Type B pancreatic cell (in vitro differentiated cells): ENCODE measurements at places on chromosomes 2 and 18. TPM values are rescaled to one million over a fixed set of nuclear protein-coding genes. Genes with fewer than 3 reads are reported as not detected.

Gene TEKT4
- 0.34 TPM in 1 of 2 replicates, not detected in the other for total RNA-seq

Gene POMC
- 0.87 and 1.5 TPM in 2 replicates for total RNA-seq

Gene FAHD2A
- 23.4 and 39.2 TPM in 2 replicates for total RNA-seq

Gene HADHA
- 125 and 137 TPM in 2 replicates for total RNA-seq

DNA sequence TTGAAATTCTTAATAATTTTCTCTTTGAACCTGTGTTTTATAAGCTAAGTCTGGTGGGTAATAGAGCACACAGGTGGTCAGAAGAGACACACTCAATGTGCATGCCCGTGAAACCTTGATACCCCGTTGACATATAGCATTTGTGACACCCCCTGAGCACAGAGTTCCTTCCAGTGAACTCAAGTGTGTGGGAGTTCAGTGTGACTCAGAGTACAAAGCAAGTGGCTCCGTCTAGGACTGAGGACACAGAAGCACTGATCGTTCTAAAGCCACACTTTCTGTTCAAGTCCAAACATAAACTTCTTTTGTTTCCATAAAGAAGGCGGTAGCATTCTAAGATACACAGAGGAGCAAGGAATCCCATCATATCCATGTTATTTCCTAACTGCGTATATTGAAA lies 523.6 kb downstream of the PID1 start:
- DNase-seq: no peak

GRCh38 chr2:231334981-231335380 lies 60.5 kb upstream of the B3GNT7 start:
- no peak for DNase-seq

GRCh38 chr2:185862657-185863398 lies 124.2 kb downstream of the FSIP2 start:
- DNase-seq: no peak

DNA sequence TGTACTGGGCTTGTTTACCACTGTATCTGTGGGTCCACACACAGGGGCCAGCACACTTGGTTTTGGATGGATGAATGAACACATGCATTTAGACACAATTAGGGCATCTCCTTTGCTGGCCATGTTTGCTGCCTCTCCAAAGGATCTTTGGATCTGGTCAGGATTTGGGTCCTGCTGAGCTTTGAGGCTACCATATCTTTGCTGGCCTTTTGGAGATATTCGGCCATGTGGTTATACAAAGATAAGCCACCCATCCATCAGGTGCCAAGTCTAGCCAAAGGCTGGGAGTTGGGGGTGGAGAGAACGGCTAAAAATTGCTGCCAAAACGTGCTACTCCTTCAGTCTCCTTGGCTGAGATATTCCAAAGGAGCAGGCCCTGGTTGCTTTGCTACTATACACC lies 18.2 kb upstream of the FZD7 start:
- DNase-seq: no peak

DNA sequence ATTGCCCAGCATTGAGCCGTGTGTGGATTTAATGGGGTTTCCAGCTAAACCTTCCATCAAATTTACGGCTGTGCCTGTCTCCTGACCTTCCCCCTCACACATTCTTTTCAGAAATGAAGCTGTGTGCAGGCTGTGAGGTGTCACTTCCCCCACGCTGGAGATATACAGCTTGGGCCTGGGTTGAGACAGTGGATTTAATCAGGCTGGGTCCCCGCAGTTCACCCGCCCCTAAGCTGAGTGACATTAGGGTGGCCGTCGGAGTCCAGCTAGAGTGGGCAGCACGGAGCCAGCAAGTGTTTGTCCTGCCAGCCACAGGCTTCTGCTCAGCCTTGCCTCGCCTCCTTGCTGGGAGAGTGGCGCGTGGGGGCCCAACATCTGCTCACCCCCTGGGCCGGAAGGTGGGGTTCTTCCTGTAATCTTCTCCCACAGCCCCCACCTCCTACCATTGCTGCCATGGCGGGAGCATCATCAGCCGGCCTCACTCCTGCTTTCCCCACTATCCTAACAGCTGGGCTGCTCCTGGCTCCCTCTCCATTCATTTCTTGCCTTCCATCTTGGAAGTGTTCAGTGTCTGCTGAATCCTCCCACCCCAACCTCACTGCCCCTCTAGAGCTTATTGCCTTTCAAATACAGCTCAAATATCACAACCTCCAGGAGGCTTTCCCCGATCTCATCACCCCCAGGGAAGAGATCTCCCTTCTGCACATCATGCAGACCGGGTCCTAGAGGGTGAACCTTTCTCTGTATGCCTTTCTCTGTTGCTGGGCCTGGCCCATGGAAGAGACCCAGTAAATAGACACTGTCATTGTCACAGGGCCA lies 149.0 kb downstream of the GLI2 start:
- DNase-seq: no peak

- DNase-seq: no peak
These were observed 18.7 kb upstream of the ACKR3 start for GRCh38 chr2:236550701-236551465.

DNA sequence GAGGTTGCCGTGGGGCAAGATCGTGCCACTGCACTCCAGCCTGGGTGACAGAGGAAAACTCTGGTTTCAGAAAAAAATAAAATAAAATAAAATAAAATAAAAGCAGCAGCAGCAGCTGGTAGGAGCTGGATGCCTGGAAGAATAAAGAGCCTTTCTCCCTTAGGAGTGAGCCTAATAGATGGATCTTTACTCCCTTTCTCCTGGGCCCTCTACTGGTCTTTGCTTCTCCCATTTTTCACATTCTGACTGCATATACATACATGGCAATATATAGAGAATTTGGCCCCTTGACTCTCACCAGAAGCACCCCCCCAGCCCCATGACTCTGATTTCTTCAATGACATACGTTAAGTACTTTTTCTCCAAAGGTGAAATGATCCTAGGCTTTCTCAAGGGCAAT lies 9.8 kb upstream of the MALT1 start:
- no peak for DNase-seq
